ENCODE measurements at places on chromosomes 16 and 17. TPM values are rescaled to one million over a fixed set of nuclear protein-coding genes. Genes with fewer than 3 reads are reported as not detected.

GRCh38 chr17:30375661-30376060, 3.1 kb upstream of the CPD start:
- no peak overlapping the region for H3K27ac ChIP-seq
- H3K27me3 ChIP-seq, result peaks cover 21% of the 10 kb centered on the region
- peaks cover 33% of the 10 kb centered on the region for H3K4me1 ChIP-seq
- H3K36me3 ChIP-seq, result no peaks in the 10 kb centered on the region

DNA sequence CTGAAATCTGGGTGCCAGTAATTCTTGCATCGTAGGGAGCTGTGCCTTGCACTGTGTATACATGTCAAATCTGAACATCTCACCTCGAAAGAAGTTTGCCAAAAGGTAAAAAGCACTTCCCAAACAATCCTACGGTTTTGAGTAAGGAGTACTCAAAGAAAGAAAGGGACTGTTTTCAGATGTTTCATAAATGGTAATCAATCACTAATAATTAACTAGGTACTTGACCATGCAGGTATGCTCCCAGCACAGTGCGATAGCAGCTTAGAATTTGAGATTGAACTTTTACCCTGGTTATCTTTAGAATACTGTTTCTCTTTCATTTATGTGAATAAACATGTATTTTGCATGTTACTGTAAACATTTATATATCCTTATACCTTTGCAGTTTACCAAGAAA, 39.0 kb downstream of the PRKCA start:
- H3K27me3 ChIP-seq, result no peaks in the 10 kb centered on the region
- no peak overlapping the region for H3K4me3 ChIP-seq
- peaks cover 9% of the 10 kb centered on the region for H3K4me1 ChIP-seq
- no peak overlapping the region for H3K27ac ChIP-seq

The TGFB1I1 gene
- total RNA-seq, result 8.8 TPM

DNA sequence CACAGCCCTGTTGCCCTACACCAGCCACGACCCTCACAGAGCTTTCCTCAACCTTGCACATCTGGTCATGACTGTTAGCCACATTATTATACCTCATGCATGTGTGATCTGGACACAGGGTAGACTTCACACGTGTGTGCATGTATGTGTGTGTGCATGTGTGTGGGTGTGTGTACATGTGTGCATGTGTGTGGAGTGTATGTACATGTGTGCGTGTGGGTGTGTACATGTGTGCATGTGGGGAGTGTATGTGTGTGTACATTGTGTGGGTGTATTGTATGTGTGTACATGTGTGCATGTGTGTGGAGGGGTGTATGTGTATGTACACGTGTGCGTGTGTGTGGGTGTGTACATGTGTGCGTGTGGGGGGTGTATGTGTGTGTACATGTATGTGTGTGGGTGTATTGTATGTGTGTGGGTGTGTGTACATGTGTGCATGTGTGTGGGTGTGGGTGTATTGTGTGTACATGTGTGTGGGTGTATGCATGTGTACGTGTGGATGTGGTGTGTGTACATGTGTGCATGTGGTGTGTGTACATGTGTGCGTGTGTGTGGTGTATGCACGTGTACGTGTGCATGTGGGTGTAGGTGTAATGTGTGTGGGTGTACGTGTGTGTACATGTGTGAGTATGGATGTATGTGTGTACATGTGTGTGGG, 130.2 kb downstream of the C16orf95 start:
- H3K4me1 ChIP-seq, result peaks cover 23% of the 10 kb centered on the region
- DNase-seq, result no peak
- peak overlapping the region; percentile 92 for H3K27ac ChIP-seq
- H3K36me3 ChIP-seq, result peaks cover 8% of the 10 kb centered on the region
- H3K4me3 ChIP-seq, result no peak overlapping the region
- H3K27me3 ChIP-seq, result no peaks in the 10 kb centered on the region

The NRN1L gene
- 1.0 TPM for total RNA-seq

DNA sequence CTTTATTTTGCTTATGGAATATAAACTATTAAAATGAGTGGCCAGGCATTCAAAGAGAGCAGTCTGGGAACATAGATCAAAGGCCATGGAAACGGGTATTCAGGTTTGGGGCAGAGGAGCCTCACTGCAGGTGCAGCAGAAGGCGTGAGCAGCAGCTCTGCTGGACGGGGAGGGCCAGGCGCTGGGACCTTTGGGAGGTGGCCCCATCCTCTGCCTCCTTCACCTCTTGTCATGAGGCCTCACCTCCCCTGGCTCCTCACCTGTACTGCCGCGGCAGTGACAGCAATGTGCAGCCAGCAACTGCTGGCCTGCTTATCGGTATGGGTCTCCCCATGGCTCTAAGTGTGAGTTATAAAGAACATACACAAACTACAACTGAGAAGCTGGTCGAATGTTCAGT, 109.4 kb downstream of the CDK5R1 start:
- H3K27me3 ChIP-seq, result no peaks in the 10 kb centered on the region
- H3K36me3 ChIP-seq, result no peaks in the 10 kb centered on the region
- H3K4me3 ChIP-seq, result no peak overlapping the region
- H3K27ac ChIP-seq, result no peak overlapping the region

GRCh38 chr17:29597361-29598172, 4.6 kb downstream of the ANKRD13B start:
- no peaks in the 10 kb centered on the region for H3K36me3 ChIP-seq
- H3K4me3 ChIP-seq, result peak overlapping the region; percentile 78
- H3K27ac ChIP-seq, result no peak overlapping the region
- no peaks in the 10 kb centered on the region for H3K27me3 ChIP-seq
- no peak for DNase-seq

DNA sequence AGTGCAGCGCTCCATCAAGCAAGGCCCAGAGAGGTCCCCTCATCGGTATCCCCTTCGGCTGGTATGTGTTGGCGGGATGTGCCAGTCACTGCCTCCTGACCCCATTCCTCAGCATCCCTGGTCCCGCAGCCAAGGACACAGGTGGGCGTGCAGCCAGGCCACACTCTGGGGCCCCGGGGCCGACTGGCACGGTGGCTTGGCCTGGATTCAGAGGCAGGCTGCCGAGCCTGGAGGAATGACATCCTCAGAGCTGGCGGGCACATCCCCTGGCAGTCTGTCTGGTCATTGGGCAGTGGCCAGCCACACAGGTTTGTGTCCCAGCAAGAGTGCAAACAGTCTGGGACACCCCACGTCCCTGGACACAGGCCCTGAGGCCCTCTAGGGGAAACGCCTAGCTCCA, 111.1 kb downstream of the SDK2 start:
- H3K27ac ChIP-seq, result no peak overlapping the region
- H3K4me3 ChIP-seq, result peak overlapping the region; percentile 17
- DNase-seq, result no peak
- no peaks in the 10 kb centered on the region for H3K36me3 ChIP-seq
- no peaks in the 10 kb centered on the region for H3K27me3 ChIP-seq

The RNF112 gene
- 1.2 TPM for total RNA-seq

GRCh38 chr17:33200587-33200986, 92.5 kb downstream of the ASIC2 start:
- H3K4me3 ChIP-seq, result no peak overlapping the region
- H3K27me3 ChIP-seq, result peaks cover 71% of the 10 kb centered on the region
- H3K4me1 ChIP-seq, result no peaks in the 10 kb centered on the region
- no peak overlapping the region for H3K27ac ChIP-seq
- H3K36me3 ChIP-seq, result no peaks in the 10 kb centered on the region

The NXPH3 gene
- total RNA-seq, result 1.1 TPM

DNA sequence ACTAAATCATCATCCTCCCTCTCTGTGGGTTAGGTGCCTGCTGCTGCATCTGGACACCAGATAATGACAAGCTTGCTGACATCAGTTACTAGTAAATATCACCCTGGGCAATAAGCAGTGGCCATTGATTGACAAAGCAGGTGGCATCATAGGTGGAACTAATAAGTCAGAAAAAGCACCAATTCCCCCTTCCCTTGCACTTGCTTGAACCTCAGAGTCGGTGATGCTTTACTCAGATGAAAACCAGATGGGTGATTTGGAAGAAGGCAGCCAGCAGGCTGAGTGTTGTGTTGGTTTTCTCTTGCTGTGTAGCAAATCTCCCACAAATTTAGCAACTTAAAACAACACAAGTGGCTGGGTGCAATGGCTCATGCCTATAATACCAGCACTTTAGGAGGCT, 146.9 kb upstream of the NOL11 start:
- DNase-seq, result no peak
- no peak overlapping the region for H3K27ac ChIP-seq
- H3K27me3 ChIP-seq, result no peaks in the 10 kb centered on the region
- no peaks in the 10 kb centered on the region for H3K36me3 ChIP-seq
- peaks cover 21% of the 10 kb centered on the region for H3K4me1 ChIP-seq

DNA sequence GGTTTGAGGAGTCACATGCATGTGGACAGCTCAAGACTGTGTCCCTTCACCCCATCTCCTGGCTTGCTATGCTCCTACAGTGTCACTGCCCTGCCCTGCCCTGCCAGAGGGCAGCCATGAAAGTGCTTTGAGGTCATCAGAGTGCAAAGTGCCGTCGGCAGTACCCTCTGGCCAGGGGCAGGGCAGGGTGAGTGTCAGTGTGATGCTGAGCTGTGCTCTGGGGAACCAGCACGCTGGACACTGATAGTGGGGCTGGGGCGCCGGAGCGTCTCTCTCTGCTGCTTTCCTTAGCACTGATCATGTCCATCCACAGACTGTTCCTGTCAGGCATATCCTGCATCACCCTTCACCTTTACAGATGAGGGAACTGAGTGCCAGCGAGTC, 1.6 kb upstream of the SPATA32 start:
- peaks cover 6% of the 10 kb centered on the region for H3K4me1 ChIP-seq
- DNase-seq, result no peak

Measured in neural crest cell (in vitro differentiated cells).